Upper lobe of right lung (tissue), 1 donor: ENCODE measurements at places on chromosomes 3 and 15. TPM values are rescaled to one million over a fixed set of nuclear protein-coding genes. Genes with fewer than 3 reads are reported as not detected.

Gene TBC1D23
- 47.4 TPM for total RNA-seq

Gene FBXW12
- total RNA-seq, result not detected

Gene CGNL1
- 54.9 TPM for total RNA-seq

Gene GPR15
- 2.5 TPM for total RNA-seq

DNA sequence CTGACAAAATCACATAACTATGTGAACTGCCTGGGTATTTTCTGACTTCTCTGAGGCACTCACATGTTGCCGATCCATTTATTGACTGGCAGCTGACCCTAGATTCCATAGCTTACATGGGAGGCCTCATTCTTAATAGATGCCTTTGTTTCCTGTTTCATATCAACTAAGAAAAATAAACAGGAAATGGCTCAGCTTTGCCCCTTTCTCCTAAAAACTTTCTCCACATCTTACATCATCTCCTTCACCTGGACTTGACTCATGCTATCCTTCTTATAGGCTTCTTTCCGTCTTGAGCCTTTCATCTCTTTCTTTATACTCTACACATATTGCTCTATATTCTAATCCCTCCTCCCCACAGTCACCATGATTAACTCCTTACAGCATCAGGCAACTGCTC is 38.0 kb downstream of the TXNRD3 start:
- H3K36me3 ChIP-seq, result no peaks in the 10 kb centered on the region
- H3K27me3 ChIP-seq, result no peaks in the 10 kb centered on the region
- H3K4me1 ChIP-seq, result no peaks in the 10 kb centered on the region
- H3K27ac ChIP-seq, result no peak overlapping the region

GRCh38 chr3:141920701-141921100 is 44.3 kb downstream of the ATP1B3 start:
- no peak overlapping the region for H3K27ac ChIP-seq
- no peak for DNase-seq
- H3K4me3 ChIP-seq, result no peak overlapping the region
- peaks cover 81% of the 10 kb centered on the region for H3K36me3 ChIP-seq
- H3K27me3 ChIP-seq, result no peaks in the 10 kb centered on the region

DNA sequence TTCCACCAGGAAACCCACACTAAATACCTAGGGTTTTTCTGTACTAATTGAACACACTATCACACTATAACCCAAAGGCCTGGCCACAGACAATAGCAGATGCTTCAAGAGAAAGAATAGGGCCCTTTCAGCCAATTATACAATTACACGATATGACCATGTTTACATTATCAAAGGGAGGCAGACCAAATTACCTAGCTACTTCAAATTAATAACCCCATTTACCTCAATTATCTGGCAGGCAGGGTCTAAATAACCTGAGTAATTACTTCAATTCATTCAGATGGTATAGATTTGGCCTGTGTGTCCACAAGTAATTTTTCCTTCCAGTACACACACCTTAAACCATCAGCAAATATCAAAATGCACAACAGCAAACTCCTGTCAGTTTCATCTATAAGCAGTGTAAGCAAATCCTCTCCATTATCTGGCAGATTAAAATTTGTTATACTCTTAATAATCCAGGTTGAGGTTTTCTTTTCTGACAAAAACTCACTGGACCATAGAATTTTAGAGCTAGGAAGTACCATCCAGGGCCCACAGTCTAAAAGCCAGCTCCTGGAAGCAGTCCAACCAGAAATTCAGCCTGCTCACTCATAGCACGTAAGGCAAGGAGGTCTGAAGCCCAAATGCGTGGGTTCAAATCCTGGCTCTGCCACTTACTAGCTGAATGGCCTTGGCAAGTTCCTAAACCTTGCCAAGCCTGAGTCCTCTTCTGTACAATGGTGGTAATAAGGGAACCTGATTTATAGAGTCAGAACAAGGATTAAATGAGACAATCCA is 51.8 kb downstream of the RFTN1 start:
- H3K36me3 ChIP-seq, result peaks cover 4% of the 10 kb centered on the region
- no peak overlapping the region for H3K4me3 ChIP-seq
- peaks cover 22% of the 10 kb centered on the region for H3K4me1 ChIP-seq
- H3K27me3 ChIP-seq, result no peaks in the 10 kb centered on the region
- DNase-seq, result no peak

GRCh38 chr3:117393119-117393518 is 683.5 kb downstream of the TUSC7 start:
- no peak overlapping the region for H3K27ac ChIP-seq
- DNase-seq, result no peak
- no peaks in the 10 kb centered on the region for H3K27me3 ChIP-seq
- H3K4me1 ChIP-seq, result no peaks in the 10 kb centered on the region

- H3K36me3 ChIP-seq, result no peaks in the 10 kb centered on the region
- no peak overlapping the region for H3K4me3 ChIP-seq
- H3K4me1 ChIP-seq, result peaks cover 12% of the 10 kb centered on the region
- H3K27ac ChIP-seq, result no peak overlapping the region
- no peak for DNase-seq
Observed at GRCh38 chr15:75038231-75038630, 14.8 kb downstream of the PPCDC start.

- peak within 1 kb of the TSS; percentile 36 for H3K4me3 ChIP-seq
- DNase-seq, result peak; percentile 75
- peak within 1 kb of the TSS; percentile 88 for H3K27ac ChIP-seq
- H3K4me1 ChIP-seq, result no peaks in the 10 kb centered on the region
- no peaks in the 10 kb centered on the region for H3K27me3 ChIP-seq
Observed at GRCh38 chr3:132317229-132317948, at the start of gene ACP3. Gene ACP3, plus strand, starts transcription at chr3:132317407. Its CDS starts 50 bp downstream, at chr3:132317457.

GRCh38 chr15:77019521-77020331 is 24.8 kb downstream of the PSTPIP1 start:
- H3K4me3 ChIP-seq, result no peak overlapping the region
- no peaks in the 10 kb centered on the region for H3K4me1 ChIP-seq
- DNase-seq, result peak; percentile 54

DNA sequence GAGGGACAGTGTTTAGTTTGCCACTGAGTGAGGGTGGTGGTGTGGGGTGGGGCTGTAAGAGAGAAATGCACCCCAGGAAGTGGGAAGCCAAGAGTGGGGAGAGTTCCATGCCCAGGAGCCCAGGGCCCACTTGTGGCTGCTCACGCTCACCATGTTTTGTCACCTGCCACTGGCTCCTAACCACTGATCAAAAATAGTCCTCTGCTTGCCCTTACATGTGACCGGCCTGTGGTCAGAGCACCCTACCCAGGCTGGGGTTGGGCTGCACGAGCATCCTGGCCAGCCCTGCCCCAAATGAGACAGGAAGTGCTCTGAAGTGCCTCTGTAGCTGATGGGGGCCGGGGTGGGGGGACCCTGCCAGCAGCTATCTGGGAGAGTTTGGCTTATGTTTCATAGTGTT is 216.3 kb downstream of the RPLP1 start:
- no peaks in the 10 kb centered on the region for H3K36me3 ChIP-seq
- peaks cover 9% of the 10 kb centered on the region for H3K4me1 ChIP-seq

DNA sequence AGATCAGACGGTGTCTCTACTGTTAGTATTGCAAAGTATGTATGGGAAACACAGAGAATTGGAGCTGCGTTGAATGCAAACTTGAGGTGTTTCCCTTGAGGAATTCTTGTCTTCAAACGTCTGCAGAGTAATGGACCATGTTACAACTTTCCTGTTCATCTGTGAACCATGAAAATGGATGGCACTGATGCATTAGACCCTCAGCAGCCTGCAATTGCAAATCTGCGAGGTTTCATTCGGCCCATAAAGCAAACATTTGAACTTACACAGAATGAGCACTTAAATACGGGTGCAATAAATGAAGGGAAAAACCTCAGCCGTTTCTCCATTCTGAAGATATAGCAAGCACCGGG is 49.7 kb downstream of the LRRN1 start:
- no peaks in the 10 kb centered on the region for H3K27me3 ChIP-seq
- H3K4me1 ChIP-seq, result no peaks in the 10 kb centered on the region
- H3K27ac ChIP-seq, result no peak overlapping the region
- no peak overlapping the region for H3K4me3 ChIP-seq
- no peak for DNase-seq
- H3K36me3 ChIP-seq, result no peaks in the 10 kb centered on the region

DNA sequence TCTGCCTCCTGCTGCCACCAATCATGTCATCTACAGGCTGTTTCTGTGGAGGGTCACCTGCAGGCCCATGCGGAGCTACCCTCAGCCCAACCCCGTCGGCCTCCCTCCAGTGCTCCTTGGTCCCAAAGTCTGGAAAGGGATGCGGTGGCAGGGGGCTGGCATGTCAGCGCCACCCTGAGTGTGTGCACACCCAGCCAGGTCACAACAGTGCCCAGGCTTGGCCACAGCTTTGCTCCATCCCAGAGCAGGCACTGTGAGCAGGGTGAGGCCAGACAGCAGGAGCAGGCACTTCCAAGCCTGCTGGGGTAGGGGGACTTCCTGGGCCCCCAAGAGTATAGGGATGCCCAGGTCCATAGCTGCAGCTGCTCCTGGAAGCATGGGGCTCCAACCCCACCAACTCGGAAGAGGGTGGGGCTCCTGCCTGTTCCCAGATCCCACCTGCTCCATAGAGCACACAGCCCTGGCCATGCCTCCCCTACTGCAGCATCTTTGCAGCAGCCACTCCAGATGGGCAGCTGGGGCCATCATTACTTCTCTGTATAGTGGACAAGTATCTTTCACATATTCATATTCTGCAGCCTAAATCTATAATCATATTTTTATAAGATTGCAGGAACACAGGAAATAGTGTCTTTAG is 109.3 kb downstream of the CBLB start:
- H3K27ac ChIP-seq, result no peak overlapping the region
- H3K4me3 ChIP-seq, result no peak overlapping the region
- no peak for DNase-seq
- H3K27me3 ChIP-seq, result no peaks in the 10 kb centered on the region
- peaks cover 6% of the 10 kb centered on the region for H3K36me3 ChIP-seq

DNA sequence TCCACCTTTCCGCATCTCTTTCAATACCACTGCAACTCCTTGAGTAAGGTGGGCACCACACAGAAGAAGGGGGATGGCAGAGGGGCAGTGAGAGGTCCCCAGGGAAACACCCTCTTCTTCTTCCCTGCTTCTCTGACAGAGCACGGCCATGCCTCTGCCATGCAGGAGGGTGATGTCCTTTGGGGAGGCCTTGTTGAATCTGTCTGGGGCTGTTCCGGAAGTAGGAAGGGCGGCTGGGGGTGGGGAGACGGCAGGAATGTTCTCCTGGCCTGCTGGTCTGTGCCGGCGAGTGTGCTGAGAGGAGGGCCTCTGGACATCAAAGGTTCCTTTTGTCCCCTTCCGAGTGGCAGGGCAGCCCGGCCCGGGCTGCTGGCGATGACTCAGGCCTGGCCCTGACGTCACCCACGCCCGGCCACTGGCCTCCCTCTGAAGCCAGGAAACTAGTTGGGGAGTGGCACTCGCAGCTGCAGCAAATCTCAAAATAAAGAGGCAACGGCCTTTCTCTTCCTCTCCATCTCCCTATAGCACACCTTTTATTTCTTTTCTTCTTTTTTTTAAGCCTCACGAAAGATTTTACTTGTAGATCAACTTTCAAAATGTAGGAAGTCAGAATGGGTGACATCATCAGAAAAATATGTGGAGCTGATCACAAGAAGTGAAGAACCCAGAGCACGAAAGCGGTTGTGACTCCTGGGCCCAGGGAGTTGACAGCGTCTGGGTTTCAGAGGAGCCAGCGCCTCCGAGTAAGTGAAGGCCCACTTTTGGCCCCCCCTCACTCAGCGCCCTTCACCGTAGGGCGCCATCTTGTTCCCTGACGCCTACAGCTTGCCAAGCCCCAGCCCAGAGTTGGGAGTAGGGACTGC is at the start of gene ZBTB38:
Gene ZBTB38 (plus strand): TSS at position 443 of the 863 bp plus-strand sequence. CDS start 73,885 bp downstream, outside the sequence.
- H3K27ac ChIP-seq, result peak within 1 kb of the TSS; percentile 90
- H3K4me3 ChIP-seq, result peak within 1 kb of the TSS; percentile 42
- H3K27me3 ChIP-seq, result no peaks in the 10 kb centered on the region

GRCh38 chr3:127651516-127652172 is 21.1 kb upstream of the ABTB1 start:
- DNase-seq, result no peak
- no peak overlapping the region for H3K4me3 ChIP-seq
- no peaks in the 10 kb centered on the region for H3K4me1 ChIP-seq
- no peaks in the 10 kb centered on the region for H3K36me3 ChIP-seq
- H3K27me3 ChIP-seq, result no peaks in the 10 kb centered on the region
- no peak overlapping the region for H3K27ac ChIP-seq

DNA sequence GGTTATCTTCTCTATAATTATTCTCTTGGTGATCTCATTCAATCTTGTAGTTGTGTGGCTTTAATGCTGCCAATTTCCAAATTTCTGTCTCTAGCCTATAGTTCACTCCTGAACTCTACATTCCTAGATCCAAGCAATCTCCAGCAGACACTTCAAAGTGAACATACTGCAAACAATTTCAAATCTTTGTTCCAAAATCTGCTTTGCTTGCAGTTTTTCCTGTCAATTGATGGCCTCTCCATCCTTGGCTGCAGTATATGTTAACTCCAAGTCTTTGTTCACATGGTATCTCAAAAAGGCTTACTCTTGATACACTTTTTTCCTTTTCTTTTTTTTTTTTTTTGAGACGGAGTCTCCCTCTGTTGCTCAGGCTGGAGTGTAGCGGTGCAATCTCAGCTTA is 17.4 kb downstream of the NAA50 start:
- DNase-seq, result no peak
- no peak overlapping the region for H3K27ac ChIP-seq

- H3K27me3 ChIP-seq, result no peaks in the 10 kb centered on the region
- no peak for DNase-seq
- peak overlapping the region; percentile 70 for H3K27ac ChIP-seq
- no peak overlapping the region for H3K4me3 ChIP-seq
- H3K4me1 ChIP-seq, result peaks cover 33% of the 10 kb centered on the region
Observed at GRCh38 chr3:37946531-37946889, 44.1 kb upstream of the VILL start.

- no peaks in the 10 kb centered on the region for H3K27me3 ChIP-seq
- H3K27ac ChIP-seq, result no peak overlapping the region
- no peak for DNase-seq
- H3K4me1 ChIP-seq, result peaks cover 23% of the 10 kb centered on the region
- no peaks in the 10 kb centered on the region for H3K36me3 ChIP-seq
- H3K4me3 ChIP-seq, result no peak overlapping the region
Observed at GRCh38 chr15:90053685-90054466, 48.4 kb downstream of the IDH2 start.

GRCh38 chr3:15703346-15703745 is 94.4 kb downstream of the ANKRD28 start:
- H3K4me1 ChIP-seq, result no peaks in the 10 kb centered on the region
- H3K36me3 ChIP-seq, result peaks cover 15% of the 10 kb centered on the region
- no peak for DNase-seq
- H3K27ac ChIP-seq, result no peak overlapping the region
- no peaks in the 10 kb centered on the region for H3K27me3 ChIP-seq
